ENCODE measurements at places on chromosomes 11 and 22.

DNA sequence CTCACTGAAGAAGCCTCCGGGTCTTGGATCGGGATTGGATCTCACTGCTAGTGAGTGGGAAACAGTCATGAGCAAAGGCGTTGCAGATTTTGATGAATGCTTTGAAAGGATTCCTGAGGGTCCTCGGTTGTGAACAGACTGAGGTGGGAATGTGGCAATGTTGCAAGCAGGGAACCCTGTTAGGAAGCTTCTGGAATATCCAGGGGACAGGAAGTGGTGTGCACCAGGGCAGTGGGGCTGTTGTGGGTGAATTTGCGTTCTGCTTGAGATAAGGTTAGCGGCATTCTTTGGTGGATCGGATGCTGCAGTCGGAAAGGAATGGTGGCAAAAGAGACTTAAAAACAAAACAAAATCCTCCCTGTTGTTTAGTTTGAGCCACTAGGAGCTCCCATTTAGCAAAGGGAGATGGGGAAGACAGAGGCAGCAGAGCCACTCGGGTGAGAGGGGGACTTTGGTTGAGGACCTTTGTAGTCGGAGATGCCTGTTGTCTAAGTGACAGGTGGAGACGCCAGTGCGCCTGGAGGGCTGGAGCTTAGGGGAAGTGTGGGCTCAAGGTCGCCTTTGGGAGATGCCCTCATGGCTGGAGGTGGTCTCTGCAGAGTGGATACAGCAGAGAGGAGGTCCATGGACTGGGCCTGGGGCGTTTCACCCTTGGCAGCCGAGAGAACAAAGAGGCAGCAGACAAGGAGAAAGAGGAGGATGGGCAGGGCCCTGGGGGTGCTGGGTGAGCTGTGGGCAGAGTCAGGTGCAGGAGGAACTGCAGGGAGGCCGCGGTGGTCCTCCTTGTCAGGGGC lies 37.6 kb downstream of the CSF2RB start:
- DNase-seq, result no peak

DNA sequence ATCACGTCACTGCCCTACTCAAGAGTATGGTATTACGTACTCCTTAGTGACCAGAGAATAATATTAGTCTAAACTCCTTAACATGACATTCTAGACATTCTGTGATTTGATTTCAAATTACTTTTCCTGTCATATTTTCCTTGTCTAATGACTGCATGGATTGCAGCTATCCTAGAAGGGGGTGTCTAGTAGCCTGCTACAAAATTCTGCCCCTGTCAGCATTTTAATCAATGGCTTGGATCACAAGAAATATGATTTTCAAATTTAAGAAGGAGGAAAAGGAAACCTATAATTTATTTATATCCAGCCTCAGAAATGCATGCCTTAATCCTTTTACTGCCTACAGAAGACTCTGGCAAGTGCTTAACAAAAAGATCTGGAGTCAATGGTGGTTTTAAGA lies 216.8 kb downstream of the SWAP70 start:
- DNase-seq, result no peak

- DNase-seq, result peak; percentile 63
Observed at GRCh38 chr11:34358258-34358727, 483 bp upstream of the ABTB2 start.

DNA sequence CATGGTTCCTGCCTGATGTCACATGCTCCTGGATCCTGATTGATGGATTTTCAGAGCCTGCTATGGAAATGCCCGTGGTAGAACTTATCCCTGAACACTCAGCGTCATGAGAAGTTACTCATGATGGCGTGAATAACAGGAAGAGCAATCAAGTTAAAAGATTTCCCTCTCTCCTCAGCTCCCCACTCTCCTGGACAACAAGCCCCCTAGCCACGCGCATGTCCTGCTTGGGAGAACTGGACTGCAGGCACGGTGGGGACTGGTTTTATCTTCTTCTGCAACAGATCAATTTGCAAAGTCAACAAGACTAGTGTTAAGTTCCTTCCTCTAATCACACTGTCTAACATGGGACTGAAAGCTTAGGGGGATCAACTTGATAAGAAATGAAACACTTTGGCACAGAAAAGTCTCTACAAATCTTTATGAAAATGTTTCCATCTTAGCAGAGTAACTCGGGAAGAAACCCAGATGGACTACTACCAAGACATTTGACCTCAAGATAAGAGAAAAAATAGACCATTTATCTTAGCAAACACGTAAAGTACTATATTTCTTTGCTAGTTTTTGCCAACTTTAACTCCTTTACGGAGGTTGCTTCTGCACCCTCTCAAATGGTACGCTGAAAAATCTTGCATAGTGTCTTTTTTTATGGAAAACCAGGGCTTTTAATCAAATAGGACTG lies 27.6 kb downstream of the POU2AF1 start:
- no peak for DNase-seq

- no peak for DNase-seq
Observed at GRCh38 chr11:4025248-4025966, 69.2 kb upstream of the RRM1 start.

DNA sequence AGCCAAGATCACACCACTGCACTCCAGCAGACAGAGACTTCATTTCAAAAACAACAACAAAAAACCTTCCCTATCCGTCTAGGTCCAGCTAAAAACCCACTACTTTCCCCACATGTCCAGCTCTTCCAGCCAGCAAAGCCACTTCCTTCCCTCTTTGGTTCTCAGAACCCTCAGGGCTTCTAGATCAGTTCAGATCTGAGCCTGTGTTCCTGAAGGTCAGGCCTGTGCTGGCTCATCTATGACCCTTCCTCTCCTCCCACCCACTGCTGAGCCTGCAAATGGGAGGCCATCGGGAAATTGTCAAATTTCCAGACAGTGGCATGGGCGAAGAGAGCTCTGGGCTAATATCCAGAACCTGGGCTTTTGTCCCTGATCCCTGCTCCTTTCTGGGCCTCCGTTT lies 37.8 kb downstream of the SLCO2B1 start:
- no peak for DNase-seq

GRCh38 chr22:44360668-44361381 lies 48.1 kb upstream of the SHISAL1 start:
- DNase-seq, result no peak

DNA sequence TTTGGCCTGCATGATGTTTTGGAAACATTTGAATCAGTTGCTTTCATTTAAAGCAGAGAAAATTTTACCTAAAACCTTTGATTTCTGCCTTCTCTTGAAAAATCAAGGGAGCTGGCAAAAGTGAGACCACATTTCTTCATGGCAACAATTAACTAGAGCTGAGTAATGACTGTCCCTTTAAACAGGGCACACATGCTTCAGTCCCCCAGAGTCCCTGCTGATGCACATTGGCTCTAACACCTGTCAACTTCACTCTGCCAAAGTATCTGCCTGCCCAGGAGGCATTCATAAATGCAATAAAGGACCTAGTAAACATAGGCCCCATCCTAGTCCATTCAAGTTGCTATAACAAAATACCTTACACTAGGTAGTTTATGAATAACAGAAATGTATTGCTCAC lies 87.1 kb upstream of the LDLRAD3 start:
- no peak for DNase-seq

- DNase-seq, result peak; percentile 87
Observed at GRCh38 chr11:9613830-9614762, 40.6 kb downstream of the WEE1 start.

- DNase-seq, result no peak
Observed at GRCh38 chr11:62176766-62177165, 13.2 kb upstream of the SCGB1D1 start.

- no peak for DNase-seq
Observed at GRCh38 chr11:27173545-27173944, 132.9 kb downstream of the BBOX1 start.

DNA sequence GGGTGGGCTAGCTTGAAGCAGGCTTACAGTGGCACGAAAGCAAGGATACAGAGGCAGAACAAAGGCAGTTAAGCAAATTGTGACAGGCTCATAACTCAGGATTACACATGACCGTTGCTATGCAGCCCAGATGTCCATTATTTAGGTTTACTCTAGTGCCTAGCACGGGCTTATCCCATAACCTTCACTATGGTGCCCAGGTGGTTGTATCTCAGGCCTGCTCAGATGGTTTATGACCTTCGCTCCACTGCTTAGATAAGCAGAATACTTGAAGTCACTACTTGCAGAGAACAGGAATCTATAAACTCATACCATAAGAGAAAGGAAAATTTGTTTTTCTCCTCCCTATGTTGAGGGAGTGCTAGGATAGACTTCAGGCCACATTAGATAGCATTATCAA lies 9.0 kb downstream of the OR6M1 start:
- DNase-seq, result no peak

DNA sequence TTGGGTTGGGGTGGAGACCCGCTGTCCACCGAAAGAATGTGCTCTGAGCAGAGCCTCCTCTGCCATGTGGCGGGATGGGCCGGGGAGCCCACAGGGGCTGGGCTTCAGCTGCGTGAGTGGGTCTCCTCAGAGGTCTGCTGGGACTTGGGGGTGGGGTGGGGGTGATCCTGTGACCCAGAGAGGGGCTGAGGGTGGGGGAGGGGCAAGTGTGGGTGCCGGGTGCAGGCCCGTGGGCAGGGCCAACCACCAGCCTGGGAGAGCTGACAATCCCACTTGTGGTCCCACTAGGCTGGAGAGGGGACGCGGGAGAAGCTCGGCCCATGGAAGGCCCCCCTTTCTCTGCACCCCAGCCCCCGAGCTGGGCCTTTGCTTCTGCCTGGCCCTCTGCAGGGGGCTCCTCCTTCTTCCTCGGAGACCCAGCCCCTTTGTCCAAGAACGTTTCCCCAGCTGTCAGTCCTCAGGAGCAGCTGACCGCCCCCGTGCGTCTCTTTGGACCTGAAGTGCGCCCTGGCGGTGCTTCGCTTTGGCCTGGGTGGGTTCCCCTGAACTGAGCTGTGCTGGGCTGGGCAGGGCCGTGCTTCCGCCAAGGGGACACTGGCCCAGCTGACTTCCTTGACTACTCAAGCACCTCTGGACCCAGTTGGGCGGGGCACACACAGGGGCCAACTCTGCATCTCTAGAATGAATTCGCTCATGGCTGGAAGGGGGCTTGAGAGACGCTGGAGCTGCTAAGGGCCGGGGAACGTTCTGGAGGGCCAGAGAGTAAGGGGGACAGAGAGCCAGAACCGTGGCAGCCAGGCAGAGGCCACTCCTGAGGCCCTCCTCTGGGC lies 30.2 kb downstream of the OSBPL5 start:
- peak; percentile 1 for DNase-seq

- no peak for DNase-seq
Observed at GRCh38 chr11:78572394-78572793, 2.3 kb downstream of the NARS2 start.

- DNase-seq, result no peak
Observed at GRCh38 chr11:83054001-83054400, 17.7 kb downstream of the RAB30 start.

DNA sequence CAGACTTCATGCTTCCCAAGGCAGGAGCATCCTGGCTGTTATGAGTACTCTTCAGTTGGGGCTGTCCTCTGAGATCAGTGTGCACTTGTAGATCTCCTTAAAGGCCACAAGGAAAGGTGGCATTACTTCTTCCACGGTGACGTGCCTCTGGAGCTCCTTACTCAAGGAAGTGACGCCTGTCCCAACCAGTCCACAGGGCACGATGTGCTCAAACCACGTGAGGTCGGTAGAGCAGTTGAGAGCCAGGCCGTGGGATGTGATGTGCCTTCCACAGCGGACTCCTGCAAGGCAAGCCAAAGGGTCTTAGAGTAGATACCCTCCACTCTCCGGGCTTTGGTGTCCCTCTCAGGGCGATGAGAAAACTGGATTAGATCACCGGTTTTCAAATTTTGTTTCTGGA lies 1.4 kb downstream of the LIPT2 start:
- DNase-seq, result no peak

- DNase-seq, result no peak
Observed at GRCh38 chr11:45902452-45903380, 4.4 kb downstream of the FREY1 start.

GRCh38 chr11:43250309-43250708 lies 61.5 kb upstream of the API5 start:
- DNase-seq, result no peak

GRCh38 chr11:26418386-26418912 lies 86.5 kb downstream of the ANO3 start:
- no peak for DNase-seq

GRCh38 chr11:76266286-76267100 lies 60.2 kb upstream of the WNT11 start:
- no peak for DNase-seq

GRCh38 chr11:81870066-81870412 lies 863.6 kb downstream of the FAM181B start:
- no peak for DNase-seq

- DNase-seq, result no peak
Observed at GRCh38 chr11:73047773-73048371, 94.2 kb downstream of the FCHSD2 start.

GRCh38 chr11:68933605-68934320 lies 30.1 kb downstream of the IGHMBP2 start:
- no peak for DNase-seq

GRCh38 chr11:63609971-63610580 lies 4.2 kb downstream of the PLAAT3 start:
- no peak for DNase-seq

DNA sequence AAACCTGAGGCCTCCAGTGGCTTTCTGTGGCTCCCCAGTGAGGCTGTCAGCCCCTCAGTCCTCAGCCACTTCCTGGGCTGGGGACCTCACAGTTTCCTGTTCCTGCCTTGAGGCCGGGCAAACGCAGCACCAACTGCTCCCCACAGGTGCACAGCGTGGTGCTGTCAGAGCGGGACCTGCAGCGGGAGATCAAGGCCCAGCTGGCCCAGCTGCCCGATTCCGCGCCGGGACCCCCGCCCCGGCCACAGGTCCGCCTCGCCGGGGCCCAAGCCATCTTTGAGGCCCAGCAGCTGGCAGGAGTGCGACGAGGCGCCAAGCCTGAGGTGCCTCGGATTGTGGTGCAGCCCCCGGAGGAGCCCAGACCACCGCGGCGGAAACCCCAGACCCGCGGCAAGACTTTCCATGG lies 5.4 kb downstream of the TBC1D10C start:
- DNase-seq, result no peak

DNA sequence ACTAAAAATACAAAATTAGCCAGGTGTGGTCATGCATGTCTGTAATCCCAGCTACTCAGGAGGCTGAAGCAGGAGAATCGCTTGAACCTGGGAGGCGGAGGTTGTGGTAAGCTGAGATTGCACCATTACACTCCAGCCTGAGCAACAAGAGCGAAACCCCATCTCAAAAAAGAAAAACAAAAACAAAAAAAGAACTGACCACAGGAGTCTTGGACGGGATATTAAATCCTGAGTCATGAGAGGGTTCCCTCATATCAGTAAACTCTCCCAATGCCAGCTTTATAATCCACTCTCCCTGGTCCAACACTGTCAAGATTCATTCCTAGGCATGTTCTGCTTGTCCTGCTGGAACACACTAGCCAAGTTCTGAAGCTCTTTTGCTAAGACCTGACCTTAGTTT lies 61.5 kb upstream of the EP300 start:
- DNase-seq, result no peak

- no peak for DNase-seq
Observed at GRCh38 chr11:105881027-105881426, 141.0 kb downstream of the MSANTD4 start.

GRCh38 chr11:60985991-60986915 lies 14.8 kb downstream of the CD6 start:
- no peak for DNase-seq

- peak; percentile 54 for DNase-seq
Observed at GRCh38 chr11:121112498-121113455, 11.7 kb downstream of the TECTA start.
